NCI-H226 (cell line): ENCODE measurements at places on chromosomes 12 and 14.

DNA sequence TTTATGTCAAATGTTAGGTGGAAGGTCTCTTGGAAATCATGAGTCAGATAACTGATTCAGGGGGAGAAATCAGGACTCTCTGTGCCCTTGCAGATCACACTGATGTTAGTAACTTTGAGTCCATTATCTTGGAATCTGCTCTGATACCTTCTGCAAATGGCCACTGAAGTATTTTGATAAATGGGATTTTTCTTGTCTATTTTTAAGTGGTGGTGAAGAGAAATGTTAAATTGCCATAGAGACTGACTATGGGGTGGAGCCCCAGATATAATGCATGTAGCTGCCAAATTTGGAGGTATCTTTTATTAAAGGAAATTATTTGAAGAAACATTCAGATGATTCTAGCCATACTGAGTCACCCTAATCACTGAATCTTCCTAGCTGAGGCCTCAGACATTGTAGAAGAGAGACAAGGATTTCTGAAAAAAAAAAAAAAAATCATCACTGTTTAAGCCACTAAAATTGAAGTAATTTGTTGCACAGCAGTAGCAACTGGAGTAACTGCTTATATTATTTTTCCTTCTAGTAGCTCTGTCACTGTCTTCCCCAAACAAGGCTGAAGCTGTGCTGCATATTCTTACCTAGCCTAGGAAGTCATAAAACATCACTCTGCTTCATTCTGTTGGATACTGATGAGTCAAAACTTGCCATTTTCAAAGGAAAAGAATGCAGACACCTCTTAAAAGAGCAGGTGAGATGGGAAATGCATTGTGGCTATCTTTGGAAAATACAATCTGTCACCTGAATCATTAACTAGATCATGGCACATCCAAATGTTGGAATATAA, 36.0 kb upstream of the CLEC14A start:
- peak; percentile 31 for DNase-seq

- DNase-seq = no peak
These were observed 30.5 kb downstream of the B4GALNT3 start for GRCh38 chr12:490260-490659.

DNA sequence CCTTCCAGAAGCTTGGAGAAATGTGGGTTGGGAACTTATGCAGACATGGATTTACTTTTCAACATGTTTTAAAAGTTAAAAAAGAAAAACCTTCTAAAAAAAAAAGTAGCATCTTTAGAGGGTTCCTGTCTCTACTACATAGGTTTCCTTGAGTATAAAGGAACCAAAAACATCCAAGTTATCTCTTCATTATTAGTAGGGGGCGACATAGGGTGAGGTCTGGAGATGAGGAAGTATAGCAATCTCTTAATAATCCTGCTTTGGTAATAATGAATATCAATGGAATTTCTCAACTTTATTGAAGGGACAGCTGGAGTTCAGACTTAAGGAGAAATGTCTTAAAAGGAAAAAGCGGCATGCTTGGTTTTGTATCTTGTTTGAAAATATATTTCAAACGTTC, 6.5 kb upstream of the PLXNC1 start:
- no peak for DNase-seq

- peak; percentile 84 for DNase-seq
These were observed 394 bp upstream of the AMIGO2 start for GRCh38 chr12:47079981-47080724.

DNA sequence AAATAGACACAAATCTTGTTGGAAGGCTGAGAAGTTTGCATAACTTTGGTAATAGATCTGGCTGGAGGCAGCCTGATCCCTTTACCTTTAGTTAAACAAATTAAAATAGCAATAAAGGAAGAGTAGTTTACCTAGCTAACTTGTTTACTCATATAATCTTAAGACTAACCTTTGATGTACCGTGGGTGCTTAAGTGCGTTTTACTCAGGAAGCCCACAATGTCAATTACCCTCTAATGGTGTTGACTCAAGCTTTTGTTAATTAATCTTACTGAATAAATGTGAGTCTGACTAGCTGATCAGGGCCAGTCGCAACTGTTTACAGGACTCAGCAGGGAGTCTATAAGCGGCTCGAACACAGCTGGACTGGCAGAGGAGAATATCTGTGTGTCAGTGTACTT, 51.5 kb downstream of the FAR2 start:
- no peak for DNase-seq

DNA sequence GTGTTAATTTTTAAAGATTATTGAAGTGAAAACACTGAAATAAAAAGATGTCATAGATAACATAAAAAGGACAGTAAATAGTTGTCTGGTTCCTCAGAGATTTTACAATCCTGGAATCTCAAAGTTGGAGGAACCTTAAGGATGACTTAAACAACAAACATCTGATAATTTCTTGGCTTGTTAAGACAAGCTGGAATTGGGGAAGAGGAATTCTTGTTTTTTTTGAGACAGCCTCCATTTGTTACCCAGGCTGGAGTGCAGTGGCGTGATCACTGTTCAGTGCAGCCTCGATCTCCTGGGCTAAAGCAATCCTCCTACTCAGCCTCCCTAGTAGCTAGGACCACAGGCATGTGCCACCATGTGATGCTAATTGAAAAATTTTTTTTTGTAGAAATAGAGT, 2.3 kb downstream of the ZNF410 start:
- DNase-seq = no peak

DNA sequence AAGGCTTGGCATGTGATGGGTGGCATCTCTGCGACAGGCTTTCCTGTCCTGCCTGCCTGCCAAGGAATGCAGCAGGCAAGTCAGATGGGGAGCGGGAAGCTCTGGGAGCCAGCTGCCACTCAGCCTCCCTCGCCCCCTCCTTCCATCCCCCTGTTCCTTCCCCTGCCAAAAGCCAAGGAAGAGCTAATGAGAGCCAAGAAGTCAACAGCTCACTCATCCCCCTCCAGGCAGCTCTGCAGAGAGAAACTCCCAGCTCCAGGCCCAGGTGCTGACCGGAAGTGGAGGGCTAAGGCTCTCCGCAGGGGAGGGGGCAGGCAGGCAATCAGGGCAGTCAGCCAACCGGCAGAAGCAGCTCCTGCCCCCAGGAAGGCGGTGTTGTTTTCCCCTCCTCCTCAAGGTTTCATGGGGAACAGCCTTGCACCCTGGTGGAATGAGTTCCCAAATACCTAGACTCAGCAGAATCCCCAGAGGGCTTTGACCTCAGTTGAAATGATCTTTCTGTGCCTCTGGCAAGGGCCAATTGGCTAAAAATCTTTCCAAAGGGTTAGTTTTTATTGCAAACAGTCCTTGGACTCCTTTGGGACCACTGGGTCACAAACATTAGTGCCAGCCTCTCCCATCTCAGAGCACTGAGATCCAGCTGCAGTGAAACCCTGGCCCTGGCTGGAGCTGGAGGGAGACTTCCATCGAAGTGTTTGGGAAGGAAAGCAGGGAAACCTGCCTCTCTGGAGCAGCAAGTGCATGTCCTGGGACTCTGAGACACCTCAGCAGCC, 349.1 kb downstream of the DPF3 start:
- no peak for DNase-seq

GRCh38 chr14:54314365-54315104, 82.3 kb upstream of the CDKN3 start:
- no peak for DNase-seq

DNA sequence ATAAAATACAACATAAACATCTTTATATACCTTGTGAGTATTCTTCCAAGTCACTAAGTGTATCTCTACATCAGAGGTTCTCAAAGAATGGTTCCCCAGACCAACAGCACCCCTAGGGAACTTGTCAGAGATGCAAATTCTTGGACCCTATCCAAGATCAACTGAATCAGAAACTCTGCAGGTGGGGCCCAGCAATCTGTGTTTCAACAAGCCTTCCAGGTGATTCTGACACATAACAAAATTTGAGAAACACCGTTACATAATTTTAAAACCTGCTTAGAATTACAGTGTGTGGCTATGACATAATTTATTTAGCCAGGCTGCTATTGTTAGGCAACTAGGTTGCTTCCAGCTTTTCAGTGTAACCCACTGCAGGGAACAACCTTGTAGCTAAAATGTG, 49.8 kb downstream of the NTN4 start:
- no peak for DNase-seq

- DNase-seq = no peak
These were observed 291.5 kb downstream of the FUT8 start for GRCh38 chr14:65703996-65704395.

DNA sequence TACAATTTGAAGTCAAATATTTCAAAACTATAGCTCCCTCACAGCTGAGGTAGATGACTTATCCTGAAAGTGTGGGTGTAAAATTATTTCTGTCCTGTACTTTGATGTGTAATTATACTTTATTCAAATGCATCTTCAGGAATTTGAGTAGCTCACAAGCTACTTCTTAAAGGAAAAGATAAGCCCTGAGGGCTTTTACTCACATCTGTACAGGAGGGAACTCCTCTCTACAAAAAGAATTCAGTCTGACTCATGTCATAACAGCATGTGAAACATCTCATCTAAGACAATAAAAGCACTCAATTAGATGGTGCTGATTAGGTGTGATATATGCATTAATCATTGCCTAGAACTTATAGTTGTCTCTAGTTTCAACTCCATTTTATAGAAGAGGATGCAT, 452.0 kb downstream of the PRKD1 start:
- DNase-seq = peak; percentile 13

- no peak for DNase-seq
These were observed 6.7 kb downstream of the KRT7 start for GRCh38 chr12:52239767-52240166.

GRCh38 chr12:78210894-78211302, 380.2 kb downstream of the NAV3 start:
- peak; percentile 62 for DNase-seq

- no peak for DNase-seq
These were observed 325.9 kb downstream of the APAF1 start for GRCh38 chr12:98970950-98971349.

DNA sequence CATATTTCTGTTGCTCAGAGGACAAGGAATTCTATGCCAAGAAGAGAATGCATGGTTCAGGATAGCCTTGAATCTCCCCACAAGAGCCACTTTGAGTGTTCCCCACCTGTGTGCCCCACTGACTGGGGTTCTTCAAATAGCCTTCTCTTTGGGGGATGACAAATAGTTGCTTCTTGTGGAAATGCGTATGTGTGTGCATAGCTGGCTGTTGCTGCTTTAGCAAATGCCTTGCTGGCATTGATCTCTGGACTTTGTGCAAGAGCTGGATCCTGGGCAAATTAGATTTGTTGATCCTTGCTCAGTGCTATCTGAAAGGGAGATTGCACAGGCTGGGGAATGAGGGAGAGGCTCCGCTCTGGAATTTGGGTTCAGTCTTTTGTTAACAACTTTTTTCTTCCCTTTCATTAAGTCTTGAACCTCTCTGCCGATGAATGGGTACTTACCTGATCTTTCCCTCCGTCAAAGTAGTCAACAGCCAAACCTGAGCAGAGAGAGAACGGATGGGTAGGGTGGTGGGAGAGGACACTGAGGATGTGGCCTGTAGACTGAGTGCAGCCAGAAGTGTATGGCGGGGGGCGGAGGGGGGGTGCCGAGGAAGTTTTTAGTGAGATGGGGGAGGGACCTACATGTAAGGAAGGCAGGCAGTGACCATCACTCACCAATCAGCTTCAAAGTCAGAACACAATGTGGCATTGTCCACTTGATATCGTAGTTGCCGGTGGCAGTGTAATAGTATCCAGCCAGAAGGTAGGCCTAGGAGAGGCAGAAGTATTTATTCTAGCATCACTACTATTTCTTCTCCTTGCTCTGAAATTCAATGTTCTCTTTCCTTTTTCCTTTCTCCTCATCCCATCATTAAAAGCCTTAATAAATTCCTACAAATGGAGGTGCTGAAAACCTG, 10.7 kb downstream of the EMG1 start:
- no peak for DNase-seq

- DNase-seq = no peak
These were observed 53.6 kb downstream of the TEAD4 start for GRCh38 chr12:3012786-3013185.

DNA sequence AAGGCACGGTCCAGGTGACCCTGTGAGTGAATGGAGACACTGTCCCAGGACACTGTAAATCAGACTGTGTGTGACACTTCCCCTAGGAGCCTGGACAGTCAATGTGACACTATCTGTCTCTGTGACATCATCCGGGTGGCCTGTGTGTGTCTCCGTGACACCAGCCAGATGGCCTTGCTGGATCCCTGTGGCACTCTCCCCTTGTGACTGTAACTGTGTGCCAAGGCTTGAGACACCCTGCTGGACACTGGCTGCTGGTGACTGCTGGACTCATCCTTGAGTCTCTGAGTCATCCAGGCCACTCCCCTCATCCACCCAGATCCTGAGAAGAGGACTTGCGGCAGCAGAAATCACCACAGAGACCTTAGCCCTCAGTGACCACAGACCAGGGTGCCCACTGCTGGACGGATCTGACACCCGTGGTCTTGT, 51.6 kb downstream of the MVK start:
- DNase-seq = peak; percentile 22

GRCh38 chr14:63663428-63664341, 22.0 kb upstream of the WDR89 start:
- no peak for DNase-seq

GRCh38 chr12:13347241-13348043, 150.9 kb downstream of the EMP1 start:
- peak; percentile 60 for DNase-seq

DNA sequence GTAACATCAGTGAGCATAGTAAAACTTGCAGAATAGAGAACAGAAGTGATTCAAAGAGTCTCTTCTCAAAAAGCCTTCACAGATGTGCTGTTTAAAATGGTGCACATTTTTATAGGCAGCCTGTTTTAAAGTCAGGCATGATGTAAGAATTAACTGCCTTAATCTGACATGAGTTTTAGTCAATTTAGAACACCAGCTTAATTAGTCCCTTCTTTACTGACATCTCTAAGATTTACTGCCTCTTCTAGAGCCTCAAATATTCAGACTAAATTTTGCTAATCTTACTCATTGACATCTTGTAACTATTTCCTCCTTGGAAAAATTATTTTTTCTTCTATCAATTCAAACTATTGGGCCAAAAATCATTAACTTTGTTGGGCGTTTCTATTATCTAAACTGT, 782.5 kb downstream of the C12orf50 start:
- no peak for DNase-seq

DNA sequence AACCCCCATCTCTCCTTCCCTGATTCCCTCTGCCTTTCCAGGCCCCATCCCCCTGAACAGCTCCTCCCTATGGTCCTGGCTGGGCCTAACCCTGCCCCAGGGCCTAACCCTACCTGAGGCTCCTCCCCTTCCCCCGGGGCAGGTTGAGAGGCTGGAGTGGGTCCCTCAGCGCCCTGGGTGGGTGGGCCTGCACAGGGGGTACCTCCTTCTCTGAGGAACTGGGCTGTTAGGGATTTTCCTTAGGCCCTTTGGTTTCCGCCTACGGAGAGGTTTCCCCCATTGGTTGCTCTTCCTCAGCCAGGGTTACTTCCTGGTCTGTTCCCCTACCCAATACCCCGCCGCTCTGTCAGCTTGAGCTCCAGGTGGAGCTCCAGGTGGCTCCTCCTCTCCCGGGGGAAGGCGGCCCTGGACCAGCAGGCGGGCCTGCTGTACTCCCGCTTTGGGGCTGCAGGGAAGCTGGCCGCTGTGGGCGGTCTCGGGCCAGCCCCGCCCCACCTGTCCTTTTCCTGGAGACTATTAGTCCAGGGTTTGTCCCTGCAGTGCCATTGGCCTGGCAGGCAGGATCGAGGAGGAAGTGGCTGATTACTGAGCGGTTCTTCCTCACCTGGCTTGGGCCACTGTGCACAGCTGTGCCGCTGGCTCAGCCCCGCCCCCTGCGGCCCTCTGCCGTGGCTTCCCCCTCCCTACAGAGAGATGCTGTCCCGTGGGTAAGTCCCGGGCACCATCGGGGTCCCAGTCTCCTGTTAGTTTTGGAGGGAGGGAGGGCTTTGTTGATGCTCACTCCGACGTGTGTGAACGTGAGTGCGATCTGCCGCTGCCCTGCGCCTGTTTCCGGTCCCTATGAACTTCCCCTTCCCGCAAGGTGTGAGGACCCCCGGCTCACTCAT, 2.5 kb downstream of the C12orf57 start:
- DNase-seq = peak; percentile 98

- DNase-seq = no peak
These were observed 91.2 kb downstream of the CEP128 start for GRCh38 chr14:80850197-80850814.
